ENCODE measurements at places on chromosomes 7 and 10.

DNA sequence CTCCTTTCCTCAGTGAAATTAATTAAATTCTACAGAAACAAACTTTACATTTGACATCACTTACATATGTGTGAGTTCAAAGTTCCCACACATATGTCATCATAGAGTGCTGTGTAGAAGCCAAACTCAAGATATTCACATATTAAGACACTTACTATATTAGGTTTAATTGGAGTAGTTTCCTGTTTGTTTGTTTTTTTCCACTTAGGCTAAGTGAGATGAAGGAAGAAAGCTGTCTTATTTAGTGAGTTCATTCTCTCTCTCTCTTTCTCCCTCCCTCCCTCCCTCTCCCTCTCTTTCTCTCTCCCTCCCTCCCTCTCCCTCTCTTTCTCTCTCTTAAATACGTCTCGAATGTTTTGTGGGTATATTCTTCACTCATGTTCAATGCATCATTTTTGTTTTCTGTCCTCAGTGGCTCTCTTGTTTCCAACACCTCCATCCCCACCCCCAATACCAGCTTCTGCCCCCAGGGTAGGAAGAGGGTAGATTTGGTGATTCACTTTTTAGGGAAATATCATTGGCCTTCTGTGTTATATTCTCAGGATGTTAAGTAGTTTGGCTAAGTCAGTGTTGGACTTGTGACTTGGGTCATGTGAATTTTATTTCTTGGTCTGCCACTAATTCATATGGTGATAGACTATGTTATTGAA is 262.0 kb downstream of the FRMD4A start:
- DNase-seq = no peak

GRCh38 chr10:49398000-49398861 is 2.3 kb upstream of the DRGX start:
- DNase-seq = peak; percentile 73

DNA sequence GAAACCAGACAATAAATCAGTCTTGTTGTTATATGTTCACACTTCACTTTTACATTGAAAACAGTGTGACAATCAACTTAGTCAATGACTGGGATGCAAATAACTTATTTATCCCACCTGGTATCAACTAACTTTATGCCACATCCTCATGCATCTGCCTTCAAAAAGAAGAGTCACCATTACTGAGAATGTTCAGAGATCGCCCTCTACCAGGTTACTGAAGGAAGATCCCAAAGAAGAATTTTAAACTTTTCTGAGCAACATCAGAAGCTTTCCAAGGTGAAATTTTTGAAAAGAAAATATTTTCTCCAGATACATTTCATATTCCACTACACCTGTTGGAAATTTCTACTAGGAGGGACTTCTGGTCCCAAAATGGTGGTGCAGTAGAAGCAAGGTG is 359.5 kb downstream of the PTPRN2 start:
- DNase-seq = no peak

- DNase-seq = no peak
Measured at GRCh38 chr10:46223626-46224413, 63.0 kb upstream of the ANTXRL start.

- no peak for DNase-seq
Measured at GRCh38 chr10:48364659-48365405, 58.4 kb downstream of the MAPK8 start.

DNA sequence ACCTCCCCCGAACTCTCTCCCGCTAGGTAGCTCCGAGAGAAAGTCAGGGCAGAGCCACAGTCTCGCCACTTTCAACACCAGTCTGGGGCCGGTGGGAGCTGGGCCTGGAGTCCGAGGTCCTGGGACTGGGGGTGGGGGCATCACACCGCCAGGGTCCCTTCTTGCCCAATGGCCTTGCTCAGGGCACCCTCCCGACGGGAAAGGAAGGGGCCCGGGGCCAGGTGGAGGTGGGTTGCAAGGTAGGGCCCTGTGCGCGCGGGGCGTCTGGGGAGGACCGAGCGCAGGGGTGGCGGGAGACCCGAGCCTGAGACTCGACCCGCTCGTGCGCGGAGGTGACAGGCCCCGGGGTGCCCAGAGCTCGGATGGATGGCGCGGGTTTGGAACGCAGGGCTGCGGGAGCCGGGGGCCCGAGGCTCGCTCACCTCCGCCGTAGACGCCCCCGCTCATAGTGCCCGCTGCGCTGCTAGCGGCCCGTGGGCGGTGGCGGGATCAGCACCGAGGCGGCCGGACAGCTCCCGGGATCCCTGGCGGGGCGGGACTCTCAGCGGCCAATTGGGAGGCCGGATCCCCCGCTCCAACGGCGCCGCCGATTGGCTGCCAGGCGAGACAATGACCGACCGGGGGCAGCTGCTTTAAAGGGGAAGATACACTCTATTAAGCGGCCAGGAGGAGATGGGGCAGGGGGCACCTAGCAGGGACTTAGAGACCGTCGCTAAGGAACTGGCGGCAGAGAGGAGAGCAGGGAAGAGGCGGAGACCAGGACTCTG is at the start of gene ACTL6B:
ACTL6B (minus strand) TSS at position 541 of the 767 bp plus-strand sequence; CDS start at position 447, 94 bp downstream.
- DNase-seq = no peak

DNA sequence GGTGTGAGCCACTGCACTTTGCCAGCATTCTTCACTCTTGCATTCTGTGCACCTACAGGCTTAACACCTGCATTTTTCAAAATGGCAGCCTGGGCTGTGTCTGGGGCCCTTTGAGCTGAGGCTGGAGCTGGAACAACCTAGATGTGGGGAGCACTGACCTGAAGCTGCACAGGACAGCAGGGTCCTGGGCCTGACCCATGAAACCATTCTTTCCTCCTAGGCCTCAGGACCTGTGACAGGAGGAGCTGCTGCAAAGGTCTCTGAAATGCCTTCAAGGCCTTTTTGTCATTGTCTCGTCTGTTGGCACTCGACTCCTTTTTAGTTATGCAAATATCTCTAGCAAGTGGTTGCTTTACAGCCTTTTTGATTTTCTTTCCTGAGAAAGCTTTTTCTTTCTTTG is 82.3 kb downstream of the INPP5A start:
- no peak for DNase-seq

DNA sequence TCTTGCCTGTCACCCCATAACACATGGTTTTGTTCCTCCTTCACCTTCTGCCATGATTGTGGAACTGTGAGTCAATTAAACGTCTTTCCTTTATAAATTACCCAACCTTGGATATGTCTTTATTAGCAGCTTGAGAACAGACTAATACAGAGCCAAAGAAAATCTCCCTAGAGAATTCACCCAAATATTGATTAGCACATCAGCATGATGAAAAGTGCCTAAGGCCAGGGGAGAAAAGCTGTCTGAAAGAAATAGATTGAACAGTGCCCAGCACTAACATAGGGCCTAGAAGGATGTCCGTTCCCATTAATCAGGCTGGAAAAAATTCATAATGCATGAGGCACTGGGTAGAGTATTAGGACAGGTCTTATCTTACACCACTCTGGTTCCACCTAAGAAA is 111.9 kb upstream of the CALN1 start:
- no peak for DNase-seq

DNA sequence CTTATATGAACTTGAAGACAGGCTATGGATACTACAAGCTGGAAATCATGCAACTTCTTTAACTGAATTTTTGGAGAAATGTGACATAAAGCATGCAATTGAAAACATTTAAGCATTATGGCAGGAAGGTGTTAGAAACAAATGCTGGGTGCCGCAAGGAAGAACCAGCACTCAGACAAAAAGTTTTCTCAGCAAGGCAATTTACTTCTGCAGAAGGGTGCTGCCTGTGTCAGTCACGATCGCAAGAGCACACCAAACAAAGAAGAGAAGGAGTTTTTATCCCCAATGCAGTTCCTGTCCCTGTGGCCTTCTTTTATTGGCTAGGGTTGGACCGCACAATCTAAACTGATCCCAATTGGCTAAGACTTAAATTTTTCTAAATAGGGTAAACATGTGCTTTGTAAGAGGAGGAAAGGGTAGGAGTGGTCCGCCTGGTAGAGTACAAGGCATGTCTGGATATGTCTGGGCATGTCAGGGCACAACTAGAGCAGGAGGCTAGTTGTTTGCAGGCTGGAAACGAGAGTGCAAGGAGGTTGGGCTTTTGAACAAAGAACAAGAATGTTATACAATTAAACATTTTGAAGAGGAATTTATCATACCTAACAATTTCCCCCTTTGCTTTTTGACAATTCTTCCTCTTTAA is 109.6 kb upstream of the FAM3C start:
- DNase-seq = no peak

DNA sequence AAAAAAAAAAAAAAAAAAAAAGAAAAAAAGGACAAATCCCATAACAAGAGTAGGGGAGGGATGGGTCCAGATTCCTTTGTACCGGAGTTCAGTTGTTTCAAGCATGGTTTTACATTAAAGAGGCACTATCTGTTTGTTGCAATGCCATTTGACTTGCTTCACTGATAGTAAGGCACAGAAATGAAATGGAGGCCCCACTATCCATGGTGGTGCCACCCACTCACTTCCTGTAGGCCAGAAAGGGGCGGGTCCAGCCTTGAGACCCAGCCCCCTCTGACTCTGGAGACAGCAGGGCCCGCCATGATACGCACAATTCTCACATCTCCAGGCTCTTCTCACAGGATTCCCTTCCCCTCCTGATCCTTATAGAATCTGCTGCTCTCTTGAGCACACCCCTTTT is 100.0 kb downstream of the CLEC2L start:
- DNase-seq = no peak

DNA sequence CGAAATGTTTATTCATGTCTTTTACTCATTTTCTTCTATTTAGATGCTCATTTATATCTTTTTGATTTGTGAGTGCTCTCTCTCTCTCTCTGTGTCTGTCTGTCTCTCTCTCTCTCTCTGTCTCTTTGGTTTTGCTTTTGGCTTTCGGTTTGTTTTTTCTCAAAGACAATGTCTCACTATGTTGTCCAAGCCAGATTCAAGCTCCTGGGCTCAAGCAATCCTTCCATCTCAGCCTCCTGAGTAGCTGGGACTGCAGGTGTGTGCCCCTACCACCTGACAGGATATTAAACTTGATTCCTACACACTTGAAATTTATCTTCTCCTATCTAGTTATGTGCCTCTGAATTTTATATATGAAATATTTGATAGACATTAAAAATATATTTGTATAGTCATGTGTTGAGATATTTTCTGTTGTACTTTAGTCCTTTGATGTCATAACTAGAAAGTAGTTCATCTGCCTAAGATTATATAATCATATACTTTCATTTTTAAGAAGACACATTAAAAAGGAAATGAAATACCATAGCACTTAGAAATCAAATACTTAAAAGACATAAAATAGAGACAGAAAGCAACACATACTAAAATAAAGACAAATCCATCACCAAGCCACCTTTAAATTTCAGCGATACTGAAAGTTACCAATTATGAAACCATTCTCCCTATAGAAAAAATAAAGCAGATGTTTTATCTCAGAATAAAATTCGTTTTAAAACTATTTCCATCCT is 68.1 kb upstream of the SFMBT2 start:
- no peak for DNase-seq

DNA sequence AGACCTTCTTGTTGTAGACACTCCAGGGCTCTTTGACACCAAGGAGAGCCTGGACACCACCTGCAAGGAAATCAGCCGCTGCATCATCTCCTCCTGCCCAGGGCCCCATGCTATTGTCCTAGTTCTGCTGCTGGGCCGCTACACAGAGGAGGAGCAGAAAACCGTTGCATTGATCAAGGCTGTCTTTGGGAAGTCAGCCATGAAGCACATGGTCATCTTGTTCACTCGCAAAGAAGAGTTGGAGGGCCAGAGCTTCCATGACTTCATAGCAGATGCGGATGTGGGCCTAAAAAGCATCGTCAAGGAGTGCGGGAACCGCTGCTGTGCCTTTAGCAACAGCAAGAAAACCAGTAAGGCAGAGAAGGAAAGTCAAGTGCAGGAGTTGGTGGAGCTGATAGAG is 5.5 kb downstream of the GIMAP7 start:
- DNase-seq = no peak

DNA sequence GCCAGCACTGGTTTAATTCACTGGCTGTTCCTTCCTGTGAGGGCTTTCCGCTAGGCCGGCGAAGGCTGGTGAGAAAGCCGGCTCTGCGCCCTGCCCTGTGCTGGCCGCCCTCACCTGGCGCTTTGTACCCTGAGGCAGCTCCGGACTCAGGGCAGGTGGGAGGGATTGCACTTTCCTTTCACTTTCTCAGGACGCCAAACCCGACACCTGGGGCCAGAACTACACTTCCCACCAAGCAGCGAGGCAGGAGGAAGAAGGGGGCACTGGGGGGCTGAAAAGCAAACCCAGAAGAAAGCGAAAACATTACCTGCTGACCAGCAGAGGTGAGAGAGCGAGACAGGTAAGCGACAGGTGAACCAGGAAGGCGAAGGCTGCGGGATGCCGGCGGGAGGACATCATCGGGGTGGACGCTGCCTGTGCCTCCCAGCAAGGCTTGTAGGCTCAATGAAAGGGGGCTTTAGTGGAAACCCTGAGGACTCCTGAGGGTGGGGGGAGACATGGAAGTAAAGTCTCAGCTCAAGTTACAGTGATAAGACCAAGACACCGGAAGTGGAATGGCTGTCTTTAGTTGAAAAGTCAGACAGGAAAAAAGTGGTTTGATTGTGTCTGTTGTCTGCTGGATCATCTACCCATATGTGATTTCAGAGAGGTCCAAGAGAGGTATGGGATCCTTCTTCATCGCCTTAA is at the start of gene RAB19:
RAB19 (plus strand) TSS at position 181 of the 687 bp plus-strand sequence. CDS start 3,589 bp downstream, outside the sequence.
- no peak for DNase-seq

- no peak for DNase-seq
Measured at GRCh38 chr7:102122026-102122425, 164.6 kb upstream of the SH2B2 start.

DNA sequence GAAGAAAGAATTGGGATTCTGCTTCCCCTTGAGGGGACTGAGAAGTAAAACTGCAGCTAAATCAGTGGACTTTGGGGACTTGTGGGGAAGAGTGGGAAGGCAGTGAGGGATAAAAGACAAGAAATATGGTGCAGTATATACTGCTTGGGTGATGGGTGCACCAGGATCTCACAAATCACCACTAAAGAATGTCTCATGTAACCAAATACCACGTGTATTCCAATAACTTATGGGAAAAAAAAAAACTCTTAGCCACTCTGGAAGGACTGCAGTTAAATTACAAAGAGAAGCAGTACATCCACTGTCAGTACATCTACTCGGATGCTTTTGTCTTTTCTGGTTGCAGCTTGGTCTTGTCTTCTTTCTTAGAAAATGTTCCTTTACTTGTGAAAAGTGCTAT is 27.4 kb upstream of the GOT1 start:
- no peak for DNase-seq

DNA sequence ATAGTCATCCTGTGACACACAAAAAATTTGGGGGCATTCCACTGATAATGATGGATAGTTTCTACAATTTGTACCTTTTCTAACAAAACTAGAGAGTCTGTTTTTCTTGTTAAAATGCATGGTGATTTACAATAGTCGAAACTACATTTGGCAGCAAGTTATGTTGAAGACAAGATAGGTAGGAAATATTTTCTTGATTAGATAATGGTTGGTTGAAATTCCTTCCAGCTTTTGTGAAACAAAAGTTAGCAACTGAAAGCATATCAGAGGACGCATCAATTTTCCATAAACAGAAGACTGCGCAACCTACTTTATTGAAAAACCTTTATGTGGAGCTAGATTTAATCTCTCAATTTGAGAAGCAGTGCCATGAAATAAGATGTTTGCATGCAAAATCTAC is 155.8 kb upstream of the GLI3 start:
- no peak for DNase-seq

DNA sequence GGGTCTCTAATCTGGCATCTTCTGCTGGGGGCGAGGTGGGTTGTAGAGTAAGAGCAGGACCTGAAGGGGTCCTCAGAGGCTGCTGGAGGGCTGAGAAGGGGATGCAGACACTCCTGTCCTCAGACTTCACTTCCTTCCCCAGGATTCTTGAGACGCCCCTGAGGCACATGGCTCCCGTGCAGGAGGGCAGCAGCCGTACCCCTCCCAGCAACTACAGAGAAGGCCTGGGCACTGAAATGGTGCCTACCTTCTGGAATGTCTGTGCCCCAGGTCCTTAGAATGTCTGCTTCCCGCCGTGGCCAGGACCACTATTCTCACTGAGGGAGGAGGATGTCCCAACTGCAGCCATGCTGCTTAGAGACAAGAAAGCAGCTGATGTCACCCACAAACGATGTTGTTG is 52.0 kb downstream of the VWA2 start:
- DNase-seq = no peak
